T-cell (primary cell): ENCODE measurements at places on chromosomes 11 and 22.

DNA sequence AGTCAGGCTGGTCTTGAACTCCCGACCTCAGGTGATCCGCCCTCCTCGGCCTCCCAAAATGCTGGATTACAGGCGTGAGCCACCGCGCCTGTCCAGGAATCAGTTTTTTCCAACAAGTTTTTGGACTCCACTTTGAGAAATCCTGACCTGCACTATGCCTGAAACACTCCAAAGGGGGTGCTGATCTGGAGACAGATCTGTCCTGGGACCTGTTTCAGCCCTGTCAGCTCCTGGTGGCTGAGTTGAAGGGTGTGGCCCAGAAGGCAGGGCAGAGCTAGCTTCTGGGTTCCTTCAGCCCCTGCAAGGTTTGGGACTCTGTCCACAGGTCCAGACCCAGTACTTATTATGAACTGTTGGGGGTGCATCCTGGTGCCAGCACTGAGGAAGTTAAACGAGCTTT, 1.2 kb downstream of the DNAJC4 start:
- DNase-seq, result no peak

GRCh38 chr11:12215181-12215593, 104.8 kb downstream of the MICAL2 start:
- DNase-seq, result no peak

DNA sequence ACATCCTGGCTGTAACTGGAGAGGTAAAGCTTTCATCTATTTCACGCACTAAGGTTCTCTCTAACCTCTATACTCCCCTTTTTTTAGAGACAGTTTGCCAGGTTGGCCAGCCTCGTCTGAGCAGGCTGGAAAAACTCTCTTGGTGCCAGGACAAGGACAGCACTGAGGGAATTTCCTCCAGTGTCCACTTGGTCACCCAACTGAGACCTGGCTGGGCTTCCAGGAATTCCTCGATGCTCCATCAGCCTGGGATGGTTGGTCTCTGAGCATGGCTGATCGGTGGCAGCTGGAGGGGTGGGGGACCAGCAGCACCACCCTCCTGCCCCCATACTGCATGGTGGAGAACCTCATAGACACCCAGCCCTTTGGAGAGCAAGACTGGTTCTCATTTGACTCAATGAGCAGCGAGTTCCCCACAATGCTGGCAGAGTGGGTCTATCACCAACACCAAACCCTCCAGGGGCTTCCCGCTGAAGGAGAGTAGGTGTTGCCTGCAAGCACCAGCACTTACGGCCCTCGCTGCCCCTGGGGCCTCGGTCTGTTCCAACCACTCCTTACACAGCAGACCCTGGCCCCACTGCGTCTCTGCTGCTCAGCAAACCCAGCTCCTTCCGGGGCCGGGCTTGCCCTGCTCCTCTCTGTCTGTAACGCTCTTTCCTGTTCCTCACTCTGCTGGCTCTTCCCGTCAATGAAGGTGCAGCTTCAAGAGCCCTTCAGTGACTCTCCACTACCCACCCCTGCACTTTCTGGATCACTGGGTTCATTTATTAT, 122.2 kb downstream of the ST3GAL4 start:
- no peak for DNase-seq

GRCh38 chr11:93767018-93767417, 17.1 kb upstream of the MED17 start:
- DNase-seq, result no peak

DNA sequence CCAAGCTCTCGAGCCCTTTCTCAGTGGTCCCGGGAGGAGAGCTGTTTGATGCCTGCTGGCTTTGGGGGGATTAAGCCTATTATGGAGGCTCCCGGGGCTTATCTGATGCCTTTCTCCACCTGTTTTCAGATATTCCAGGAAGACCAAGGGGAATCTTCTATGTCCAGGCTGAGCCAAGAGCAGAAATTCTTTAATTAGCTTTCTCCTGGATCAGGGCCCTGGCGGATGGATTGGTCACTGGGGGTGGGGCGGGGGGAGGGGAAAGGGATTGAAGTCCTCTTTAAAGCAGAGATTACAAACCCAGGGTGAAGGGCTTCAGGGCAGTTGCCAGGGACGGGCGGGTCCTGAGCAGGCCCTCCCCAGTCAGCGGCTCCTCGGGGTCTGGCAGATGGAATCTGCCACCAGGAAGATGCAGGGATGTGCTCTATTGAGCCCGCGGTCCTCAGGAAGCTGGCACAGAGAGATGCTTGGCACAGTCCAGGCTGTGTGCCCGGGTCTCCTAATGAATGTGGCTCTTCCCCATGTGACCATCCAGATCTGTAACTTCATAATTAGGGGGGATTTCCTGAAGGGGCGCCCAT, 33.6 kb downstream of the MACROD1 start:
- DNase-seq, result no peak

DNA sequence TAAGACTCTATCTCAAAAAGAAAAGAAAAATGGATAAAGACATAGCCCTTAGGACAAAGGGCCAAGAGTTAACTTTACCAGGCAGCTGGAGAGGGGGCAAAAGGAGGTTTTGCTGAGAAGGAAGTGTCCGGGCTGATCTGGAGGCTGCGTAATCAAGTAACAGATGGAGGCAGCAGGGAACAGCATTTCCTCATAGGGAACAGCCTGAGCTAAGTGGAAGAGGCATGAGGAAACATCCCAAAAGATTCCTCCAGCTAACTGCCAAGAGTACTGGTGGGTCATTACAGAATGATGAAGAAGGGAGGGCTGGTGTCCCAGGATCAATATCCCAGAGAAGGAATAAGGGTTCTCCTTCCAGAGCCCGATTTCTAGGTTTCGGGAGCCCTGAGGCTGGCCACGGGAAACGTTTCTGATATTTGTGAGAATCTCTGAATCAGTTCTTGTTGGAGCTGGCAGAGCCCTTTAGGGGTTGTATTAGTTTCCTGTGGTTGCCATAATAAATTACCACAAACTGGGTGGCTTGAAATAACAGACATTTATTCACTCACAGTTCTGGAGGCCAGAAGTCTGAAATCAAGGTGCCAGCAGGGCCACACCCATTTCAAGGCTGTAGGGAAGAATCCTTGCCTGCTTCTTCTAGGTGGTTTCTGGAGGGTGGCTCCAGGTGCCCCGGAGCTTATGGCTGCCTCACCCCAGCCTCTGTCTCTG, 21.2 kb downstream of the LIF start:
- DNase-seq, result no peak

DNA sequence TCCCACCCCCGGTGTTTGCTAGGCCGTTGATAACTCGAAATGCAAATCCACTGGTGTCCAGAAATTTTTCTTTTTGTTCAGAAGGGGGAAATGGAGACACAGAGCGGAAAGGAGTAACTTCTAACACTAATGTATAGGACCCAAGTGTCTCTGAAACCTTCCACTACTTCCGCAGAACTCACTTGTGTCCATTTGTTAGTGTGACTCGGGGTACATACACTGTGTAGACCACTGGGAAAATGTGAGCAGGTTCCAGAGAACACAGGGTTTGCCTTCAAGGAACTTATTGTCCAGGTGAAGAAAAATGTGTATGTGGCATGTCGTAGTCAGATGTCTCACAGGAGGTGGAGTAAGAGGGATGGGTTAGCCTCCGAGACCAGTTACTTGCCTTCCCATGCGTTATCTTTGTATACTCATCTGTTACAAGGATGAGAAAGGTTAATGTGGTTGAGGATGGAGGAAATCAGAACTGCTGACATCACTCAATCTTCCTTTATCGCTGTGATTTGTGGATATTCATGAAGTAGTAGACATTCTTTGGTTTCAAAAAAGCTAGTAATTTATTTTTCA, 857 bp downstream of the ARCN1 start:
- DNase-seq, result no peak

GRCh38 chr11:20501252-20501651, 98.2 kb upstream of the SLC6A5 start:
- DNase-seq, result no peak

DNA sequence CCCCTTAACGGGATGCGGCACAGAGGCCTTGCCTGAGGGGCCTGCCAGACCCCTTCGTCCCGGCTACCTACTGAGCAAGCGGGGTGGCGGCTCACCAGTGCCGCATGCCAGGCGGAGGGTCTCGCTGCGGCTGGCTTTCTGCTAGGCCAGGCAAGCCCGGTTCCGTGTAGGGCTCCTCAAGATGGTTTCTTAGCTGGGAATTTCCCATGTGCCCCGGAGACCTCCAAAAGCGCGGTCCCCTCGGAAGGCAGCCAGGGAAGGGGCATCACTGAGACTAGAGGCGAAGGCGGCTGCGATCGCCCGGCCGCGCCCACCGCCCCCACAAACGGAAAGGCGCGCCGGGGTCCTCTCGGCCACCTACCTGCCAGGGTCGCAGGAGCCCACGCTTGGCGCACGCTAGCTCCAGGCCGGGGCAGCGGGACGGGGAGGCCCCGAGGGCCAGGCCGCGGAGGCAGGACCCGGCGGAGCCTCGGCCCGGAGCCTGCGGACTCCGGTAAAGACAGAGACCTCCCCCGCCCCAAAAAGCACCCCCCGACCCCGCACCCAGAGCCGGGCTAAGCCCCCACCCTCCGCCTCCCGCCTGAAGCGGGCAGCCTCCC, 23.8 kb downstream of the MICAL3 start:
- peak; percentile 77 for DNase-seq

DNA sequence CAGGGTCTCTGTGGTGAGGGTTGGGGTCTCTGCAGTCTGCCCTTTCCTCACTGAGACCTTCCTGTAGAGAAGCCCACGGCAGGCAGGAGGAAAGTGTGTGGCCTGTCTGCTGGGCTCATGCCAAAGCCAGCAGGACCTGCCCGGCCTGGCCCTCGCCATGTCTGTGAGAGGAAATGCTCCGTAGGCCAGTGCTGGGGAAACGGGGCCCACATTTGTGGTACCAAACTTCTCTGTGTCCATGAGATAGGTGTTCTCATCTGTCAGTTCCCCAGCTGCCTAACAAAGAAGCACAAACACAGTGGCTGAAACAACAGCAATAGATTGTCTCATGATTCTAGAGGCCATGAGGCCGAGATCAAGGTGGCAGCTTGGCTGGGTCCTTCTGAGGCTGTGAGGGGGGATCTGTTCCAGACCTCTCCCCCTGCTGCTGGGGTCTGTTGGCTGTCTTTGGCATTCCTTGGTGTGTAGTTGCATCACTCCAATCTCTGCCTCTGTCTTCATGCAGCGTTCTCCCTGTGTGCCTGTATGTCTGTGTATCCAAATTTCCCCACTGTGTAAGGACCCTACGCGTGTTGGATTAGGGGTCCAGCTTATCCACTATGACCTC, 772.5 kb downstream of the TBC1D22A start:
- no peak for DNase-seq

DNA sequence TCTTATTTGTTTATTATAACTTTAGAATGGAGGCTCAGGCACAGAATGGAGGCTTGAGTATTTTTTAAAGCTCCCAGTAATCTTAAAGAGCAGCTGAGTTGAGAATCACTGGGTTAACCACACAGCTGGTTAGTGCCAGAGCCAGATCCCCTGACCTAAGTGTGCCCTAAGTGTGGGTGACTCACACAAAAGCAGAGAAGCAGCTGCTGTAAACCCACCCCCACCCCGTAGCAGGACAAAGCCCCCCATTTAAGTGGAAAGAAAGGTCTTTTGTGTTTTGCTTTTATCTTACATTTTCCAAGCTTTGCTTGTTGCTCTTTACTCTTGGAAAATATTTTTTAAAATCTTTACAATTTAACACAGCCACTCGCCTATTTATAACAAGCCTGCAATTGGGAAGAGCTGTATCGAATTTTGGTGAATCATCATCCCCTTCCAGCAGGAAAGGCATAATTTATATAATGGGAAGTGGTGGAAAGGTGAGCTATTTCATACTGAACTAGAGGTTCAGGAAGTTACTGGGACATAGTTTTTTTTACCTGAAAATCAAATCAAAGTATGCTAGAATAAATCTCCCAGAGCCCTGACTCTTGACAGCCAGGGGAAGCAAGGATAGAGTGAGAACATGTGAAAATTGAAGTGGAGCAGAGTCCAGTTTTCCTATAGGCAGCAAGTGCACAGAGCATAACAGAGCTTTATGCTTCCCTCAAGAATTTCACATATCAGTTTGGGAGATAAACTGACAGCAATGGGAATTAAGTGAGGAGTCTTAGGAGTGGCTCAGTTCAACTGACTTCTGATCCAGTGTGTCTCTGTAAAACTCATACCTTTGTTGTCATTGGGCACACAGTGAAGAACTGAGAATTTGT, 405.7 kb downstream of the AASDHPPT start:
- DNase-seq, result no peak

- no peak for DNase-seq
These were observed 123.5 kb downstream of the BUD13 start for GRCh38 chr11:116649268-116649667.

DNA sequence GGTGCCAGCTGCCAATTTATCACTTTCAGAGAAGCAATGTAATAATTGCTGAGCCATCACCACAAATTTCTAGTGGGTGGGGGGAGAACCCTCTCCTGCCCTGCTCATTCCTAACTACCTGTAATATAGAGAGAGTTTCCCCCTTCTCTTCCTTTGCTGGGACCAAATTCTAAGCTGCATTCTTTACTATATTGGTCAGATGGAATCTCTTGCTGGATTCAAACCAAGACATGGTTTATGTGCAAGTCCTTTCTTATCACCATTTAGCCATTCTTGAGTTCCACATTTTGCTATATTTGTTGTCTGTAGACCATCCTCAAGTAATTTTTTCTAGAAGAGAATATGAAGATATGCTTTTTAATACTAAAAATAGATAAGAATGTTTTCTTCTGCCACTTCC, 452.1 kb downstream of the MN1 start:
- DNase-seq, result no peak

- no peak for DNase-seq
These were observed 178.2 kb downstream of the LRRC4C start for GRCh38 chr11:41281131-41281742.

DNA sequence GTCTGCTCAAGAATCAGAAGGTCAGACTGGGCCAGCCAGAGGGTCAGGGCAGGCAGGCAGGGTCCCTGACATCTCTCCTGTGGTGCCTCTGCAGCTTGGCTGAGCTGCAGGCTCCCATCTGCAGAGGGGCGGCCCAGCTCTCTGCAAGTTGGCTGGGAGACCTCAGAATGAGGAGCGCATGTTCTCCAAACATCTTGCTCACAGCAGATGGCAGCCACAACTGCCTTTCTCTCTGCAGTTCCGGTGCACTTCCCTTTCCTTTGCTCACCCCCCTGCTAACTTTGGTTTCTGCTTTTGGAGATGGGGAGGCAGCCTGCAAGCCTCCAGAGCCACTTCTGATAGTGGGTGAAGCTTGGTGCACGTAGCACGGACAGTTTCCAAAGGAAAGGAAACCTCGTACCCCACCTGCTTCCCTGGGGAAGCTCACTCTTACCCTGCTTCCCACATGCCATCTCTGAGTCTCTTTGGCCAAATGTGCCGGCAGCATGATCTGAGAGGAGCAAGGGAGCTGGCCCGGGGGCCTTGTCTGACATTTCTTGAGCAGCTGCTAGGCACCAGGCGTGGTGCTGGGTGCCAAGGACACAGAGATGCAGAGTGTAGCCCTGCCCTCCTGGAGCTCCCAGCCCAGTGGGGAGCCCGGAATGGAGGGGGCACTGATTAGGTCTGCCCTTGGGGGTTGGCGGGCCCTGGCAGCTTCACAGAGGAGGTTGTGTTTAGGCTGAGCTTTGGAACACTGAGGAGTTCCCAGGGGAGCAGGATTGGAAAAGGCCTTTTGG, 18.2 kb downstream of the DAGLA start:
- peak; percentile 12 for DNase-seq
